ENCODE measurements at places on chromosomes 3 and 15.
A peak's percentile ranks its signal among the peaks of the same experiment; 100 is the strongest.

GRCh38 chr3:79761441-79761840 lies 6.4 kb downstream of the ROBO1 start:
- peak; percentile 27 for DNase-seq

DNA sequence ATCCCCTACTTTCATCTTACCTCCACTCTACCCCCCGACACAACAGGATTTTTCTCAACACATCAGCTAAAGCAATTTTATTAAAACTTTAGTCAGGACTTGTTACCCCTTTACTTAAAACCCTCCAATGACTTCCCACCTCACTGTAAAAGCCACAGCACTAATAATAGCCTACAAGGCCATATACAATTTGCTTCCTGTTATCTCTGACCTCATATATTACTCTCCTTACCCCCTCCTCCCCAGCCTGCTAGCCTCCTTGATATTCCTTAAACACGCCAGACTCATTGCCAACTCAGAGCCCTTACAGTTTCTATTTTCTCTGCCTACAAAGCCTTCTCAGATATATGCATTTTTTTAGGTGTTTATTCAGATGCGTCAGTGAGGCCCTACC lies 54.4 kb downstream of the DCUN1D1 start:
- DNase-seq: no peak

- DNase-seq: peak; percentile 31
Observed at GRCh38 chr3:100781301-100781700, 72.0 kb downstream of the TFG start.

- peak; percentile 14 for DNase-seq
Observed at GRCh38 chr15:77753281-77753873, 120.7 kb upstream of the LINGO1 start.

DNA sequence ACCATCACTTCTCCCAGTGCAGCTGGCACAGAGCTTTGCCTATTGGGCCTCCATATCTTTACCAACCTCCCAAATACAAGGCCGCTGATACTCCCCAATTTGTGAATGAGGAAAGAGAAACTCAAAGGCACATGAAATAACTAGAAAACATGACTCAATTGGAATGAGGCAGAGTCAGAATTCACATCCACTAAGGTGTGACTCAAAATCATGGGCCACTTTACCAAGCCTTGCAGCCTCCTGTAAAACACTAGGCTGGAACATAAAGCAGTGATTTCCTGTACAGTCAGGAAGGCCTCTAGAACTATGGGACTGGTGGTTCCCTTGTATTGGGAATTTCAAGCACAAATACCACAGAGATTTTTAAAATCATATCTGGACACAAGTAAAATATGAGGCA lies 128.6 kb downstream of the DCLK3 start:
- DNase-seq: no peak

GRCh38 chr15:42450425-42450790 lies 40.5 kb downstream of the ZNF106 start:
- no peak for DNase-seq

DNA sequence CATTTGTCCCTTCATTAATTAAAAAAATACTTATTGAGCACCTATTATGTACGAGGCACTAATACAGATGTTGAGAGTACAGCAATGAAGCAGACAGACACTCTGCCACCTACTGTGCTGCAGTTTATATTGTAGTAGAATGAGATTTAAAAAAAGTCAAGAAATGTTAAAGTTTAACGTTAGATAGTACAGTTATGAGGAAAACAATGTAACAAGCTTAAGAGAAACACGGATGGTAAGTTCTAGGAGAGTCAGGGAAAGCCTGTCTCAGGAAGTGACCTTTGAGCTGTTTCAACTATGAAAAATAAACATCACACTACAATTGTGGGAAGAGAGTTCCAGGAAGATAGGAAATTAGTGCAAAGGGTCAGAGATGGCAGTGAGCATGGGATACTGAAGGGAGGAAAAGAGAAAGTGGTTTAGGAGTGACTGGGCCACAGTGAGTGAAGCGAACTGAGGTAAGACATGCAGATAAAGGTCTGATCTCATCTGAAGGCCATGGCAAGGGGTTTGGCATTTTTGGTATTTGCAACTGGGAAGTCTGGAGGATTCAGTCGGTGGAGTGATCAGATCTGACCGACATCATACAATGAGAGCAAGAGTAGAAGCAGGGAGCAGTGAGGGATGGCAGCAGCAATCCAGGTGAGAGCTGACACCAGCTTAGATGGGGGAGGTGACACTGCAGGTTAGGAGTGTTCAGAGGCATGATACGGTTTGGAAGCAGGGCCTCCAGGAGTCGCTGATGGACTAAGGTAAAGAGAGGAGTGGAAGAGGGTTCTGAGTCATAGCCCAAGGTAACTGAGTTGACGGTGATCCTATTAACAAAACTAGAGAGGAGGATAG lies 28.5 kb downstream of the PLSCR4 start:
- DNase-seq: peak; percentile 68

- peak; percentile 93 for DNase-seq
Observed at GRCh38 chr15:101207867-101208288, 44.0 kb downstream of the CHSY1 start.

DNA sequence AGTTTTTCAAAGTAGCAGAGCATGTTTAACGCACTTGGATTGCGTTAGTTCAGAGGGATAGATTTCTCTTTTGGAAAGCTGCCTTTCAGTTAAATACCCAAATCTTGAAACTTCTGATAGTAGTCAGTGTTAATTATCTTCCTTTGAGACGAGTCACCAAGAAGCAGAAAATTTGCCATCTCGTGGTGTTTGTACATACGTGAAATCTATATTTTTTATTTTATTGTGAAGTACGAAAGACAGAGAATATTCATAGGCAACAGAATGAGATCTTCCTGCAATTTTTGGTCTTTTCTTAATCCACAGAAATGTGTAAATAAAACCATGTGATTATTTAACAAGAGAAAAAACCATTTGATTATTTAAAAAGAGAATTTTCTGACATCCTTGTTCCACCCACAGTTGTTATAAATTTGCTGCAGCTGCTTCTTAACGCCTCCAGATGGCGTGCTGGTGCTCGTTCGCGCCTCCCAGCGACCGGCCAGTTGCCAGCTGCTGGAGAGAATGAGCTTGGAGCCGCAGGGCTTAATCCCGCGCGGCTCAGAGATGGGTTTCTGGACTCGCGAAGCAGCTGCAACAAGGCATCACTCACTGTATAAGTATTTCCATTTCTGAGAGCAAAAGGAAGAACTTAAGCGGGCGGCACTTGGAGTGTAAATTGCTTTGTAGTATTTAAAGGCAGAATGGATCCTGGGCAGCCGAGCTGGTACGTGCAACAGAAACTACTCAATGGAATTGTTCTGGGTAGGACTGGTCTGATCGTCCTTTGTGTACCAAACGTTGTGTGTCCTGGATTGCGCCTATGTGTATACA lies 10.5 kb upstream of the SLITRK3 start:
- DNase-seq: peak; percentile 86

DNA sequence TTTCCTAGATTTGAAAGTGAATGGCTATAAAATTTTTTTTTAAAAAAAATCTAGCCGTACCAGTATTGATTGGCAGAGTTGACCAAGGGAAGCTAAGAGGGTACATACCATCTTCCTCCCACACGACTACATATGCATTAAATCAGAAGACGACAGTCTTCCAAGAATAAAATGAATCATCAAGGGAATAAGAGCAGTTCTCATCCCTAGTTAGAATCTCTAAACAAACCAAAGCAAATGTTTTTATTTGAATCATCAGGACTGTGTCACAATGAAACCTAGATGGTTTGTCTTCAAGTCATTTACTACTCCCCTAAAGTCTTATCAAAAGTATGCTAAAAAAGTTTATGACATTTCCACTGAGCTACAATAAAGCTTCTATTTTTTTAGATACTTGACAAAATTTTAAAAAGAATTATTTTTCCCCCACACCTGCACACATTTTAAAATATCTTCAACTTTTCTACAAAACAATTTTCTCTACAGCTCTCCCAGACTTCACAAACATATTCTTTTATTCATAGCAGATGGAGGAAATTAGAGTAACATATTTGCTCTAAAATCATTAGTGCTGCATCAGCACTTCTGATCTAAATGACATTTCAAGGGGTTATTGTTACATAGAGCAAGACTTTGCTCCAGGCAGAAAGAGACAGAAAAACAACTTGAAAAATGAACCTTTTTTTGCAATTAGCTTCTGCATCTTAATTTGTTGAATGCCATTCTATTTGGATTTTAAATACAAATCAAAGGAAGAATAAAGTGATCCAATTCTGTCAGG lies 547.1 kb downstream of the FHIT start:
- DNase-seq: peak; percentile 17

DNA sequence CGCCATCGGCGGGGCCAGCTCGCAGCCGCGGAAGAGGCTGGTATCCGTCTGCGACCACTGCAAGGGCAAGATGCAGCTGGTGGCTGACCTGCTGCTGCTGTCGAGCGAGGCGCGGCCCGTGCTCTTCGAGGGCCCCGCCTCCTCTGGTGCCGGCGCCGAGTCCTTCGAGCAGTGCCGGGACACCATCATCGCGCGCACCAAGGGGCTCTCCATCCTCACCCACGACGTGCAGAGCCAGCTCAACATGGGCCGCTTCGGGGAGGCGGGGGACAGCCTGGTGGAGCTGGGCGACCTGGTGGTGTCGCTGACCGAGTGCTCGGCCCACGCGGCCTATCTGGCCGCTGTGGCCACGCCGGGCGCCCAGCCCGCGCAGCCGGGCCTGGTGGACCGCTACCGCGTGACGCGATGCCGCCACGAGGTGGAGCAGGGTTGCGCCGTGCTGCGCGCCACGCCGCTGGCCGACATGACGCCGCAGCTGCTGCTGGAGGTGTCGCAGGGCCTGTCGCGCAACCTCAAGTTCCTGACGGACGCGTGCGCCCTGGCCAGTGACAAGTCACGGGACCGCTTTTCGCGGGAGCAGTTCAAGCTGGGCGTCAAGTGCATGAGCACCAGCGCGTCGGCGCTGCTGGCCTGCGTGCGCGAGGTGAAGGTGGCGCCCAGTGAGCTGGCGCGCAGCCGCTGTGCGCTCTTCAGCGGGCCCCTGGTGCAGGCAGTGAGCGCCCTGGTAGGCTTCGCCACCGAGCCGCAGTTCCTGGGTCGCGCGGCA lies 1.8 kb downstream of the TLNRD1 start:
- DNase-seq: peak; percentile 39

GRCh38 chr15:60328852-60329443 lies 68.8 kb downstream of the ANXA2 start:
- peak; percentile 44 for DNase-seq

- peak; percentile 57 for DNase-seq
Observed at GRCh38 chr3:169430707-169431404, 232.7 kb downstream of the MECOM start.

DNA sequence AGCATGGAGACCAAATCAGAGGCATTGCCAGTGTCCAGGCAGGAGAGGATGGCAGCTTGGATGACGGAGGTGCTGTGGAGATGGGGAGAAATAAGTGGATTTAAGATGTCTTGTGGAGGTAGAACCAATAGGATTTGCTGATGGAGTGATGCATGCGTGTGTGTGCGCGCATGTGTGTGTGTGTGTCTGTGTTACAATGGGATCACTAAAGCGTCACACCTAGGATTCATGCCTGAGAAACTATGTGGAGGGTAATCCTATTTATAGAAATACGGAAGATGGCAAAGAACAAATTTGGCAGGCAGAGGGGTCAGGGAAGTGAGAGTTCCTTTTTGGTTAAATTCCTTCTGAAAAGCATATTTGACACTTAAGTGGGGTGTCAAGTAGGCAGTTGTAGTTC lies 64.8 kb upstream of the ARL8B start:
- no peak for DNase-seq

GRCh38 chr3:60217156-60217911 lies 1033.9 kb downstream of the FHIT start:
- DNase-seq: no peak

- no peak for DNase-seq
Observed at GRCh38 chr3:14295801-14296200, 106.6 kb upstream of the SLC6A6 start.

GRCh38 chr3:117941756-117942155 lies 1092.9 kb downstream of the IGSF11 start:
- DNase-seq: no peak

- peak; percentile 50 for DNase-seq
Observed at GRCh38 chr3:185825639-185826481, 1.0 kb upstream of the IGF2BP2 start.

- no peak for DNase-seq
Observed at GRCh38 chr3:61688307-61688984, 127.1 kb downstream of the PTPRG start.

DNA sequence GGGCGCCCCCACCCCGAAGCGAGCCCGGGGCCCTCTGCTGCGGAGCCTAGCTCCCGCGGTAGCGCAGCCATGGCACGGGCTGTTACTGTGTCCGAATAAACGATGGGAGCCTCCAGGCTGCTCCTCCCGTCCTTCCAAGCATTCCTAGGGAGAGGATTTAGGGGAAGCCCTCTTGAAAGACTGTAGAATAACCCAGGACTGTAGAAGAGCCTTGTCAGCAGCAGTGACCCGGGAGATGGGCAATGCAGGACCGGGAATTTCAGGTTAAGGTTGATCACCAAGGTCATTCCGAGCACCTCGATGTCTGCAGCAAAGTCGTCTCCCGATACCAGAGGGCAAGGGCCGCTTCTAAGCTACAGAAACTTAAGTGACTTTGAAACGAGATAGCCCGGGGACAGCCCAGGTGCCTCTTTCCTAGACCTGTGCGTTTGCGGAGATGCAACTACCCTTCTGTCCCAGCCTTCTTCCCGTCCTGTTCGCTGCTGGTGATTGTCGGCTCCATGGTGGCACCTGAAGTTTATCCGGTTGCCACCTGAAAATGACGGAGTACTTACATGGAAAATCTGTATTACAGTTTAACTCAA lies 753 bp upstream of the MYO5A start:
- DNase-seq: no peak

DNA sequence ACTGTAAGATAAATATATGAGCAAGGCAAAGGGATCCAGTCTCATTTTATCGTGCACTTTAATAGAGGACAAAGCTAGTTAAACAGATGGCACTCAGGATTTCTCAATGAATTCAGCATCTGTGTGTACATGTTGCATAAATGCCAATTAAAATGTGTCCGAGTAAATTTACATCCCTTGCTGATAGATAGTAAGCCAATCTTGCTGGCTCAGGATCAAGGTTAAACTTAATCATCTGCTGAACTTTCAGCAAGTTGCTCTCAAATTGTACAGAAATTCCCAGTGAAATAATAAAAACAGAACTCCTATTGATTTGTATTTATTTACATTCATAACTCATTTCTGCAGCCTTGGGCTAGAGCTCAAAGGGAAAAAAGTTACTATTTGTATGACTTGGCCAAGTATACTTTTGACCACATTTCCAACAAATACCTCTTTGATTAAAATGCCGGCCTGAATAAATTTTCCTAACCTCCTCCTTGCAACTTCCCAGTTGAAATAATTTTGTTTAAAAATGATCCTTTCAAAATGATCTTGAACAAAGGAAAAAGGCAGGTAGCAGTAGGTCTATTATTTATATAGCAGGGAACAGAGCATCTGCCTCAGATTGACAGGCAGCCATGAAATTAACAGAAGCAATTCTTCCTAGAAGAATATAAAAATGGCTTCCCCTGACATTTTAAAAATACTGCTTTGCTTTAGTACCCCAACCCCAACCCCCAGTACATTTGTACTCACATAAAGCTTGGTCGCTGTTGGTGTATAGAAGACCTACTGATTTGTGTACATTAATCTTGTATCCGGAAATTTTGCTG lies 1001.9 kb downstream of the ROBO1 start:
- DNase-seq: peak; percentile 14

DNA sequence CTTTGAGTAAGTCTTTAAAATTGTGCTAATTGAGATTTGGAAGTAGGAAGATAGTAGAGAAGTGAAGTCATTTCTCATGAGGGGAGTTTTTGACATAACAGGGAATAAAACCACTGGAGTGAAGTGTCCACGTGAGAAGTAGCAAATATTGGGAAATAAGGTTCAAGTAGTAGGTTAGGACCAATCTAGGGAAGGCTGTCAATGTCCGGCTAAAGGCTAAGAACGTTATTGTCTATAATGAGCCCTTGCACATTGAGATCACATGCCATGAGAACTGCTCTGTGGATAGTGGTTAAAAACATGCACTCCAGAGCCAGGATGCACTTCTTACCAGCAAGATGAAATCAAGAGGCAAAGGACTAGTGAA lies 459.9 kb upstream of the TPRG1 start:
- DNase-seq: peak; percentile 44

Data from iris pigment epithelial cell (primary cell).